Stimulated activated CD8-positive, alpha-beta memory T cell treated with anti-CD3 and anti-CD28 coated beads, Interleukin-2, amount 100 ng/mL, for 48 hours (primary cell): ENCODE measurements at places on chromosomes 4 and X.
A peak's percentile ranks its signal among the peaks of the same experiment; 100 is the strongest.

DNA sequence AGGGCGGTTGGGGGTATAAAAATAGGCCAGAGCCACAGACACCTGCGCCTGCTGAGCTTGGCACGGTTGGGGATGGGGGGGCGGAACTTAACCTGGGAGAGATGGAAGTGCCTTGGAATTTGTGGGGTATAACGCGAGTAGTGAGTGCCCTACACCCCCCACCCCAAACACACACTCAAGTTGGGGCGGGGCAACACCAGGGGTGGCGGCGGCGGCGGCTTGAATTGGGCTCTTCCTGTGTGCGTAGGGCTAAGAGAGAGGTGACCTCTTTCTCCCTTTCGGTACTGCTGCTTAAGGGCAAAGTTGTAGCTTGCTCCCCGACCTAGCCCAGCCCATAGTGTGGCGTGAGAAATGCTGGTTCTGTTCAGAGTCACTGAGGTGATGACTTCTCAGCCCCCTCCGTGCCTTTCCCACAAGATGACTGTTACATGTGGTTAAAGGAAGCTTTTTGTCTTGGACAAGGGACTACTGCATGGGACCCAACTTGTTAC lies 839 bp downstream of the STK26 start:
- peak; percentile 48 for DNase-seq

DNA sequence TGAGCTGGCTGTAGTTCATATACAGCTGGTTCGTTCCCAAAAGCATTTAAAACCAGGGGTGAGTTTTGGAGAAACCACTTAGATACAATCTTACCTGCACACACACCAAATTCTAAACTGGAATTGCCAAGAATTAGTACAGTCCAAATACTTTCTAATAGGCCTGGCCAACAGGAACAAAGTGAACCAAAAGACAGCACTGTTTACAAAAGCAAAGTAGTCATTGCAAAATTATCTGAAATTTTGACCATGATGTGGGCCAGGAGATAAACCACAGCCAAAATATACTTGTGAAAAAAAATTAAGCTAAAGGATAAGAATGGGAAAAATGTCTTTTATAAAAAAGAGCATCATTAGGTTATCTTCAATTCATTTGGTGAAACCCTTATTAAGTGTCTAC lies 37.9 kb upstream of the NAP1L5 start:
- no peak for DNase-seq

DNA sequence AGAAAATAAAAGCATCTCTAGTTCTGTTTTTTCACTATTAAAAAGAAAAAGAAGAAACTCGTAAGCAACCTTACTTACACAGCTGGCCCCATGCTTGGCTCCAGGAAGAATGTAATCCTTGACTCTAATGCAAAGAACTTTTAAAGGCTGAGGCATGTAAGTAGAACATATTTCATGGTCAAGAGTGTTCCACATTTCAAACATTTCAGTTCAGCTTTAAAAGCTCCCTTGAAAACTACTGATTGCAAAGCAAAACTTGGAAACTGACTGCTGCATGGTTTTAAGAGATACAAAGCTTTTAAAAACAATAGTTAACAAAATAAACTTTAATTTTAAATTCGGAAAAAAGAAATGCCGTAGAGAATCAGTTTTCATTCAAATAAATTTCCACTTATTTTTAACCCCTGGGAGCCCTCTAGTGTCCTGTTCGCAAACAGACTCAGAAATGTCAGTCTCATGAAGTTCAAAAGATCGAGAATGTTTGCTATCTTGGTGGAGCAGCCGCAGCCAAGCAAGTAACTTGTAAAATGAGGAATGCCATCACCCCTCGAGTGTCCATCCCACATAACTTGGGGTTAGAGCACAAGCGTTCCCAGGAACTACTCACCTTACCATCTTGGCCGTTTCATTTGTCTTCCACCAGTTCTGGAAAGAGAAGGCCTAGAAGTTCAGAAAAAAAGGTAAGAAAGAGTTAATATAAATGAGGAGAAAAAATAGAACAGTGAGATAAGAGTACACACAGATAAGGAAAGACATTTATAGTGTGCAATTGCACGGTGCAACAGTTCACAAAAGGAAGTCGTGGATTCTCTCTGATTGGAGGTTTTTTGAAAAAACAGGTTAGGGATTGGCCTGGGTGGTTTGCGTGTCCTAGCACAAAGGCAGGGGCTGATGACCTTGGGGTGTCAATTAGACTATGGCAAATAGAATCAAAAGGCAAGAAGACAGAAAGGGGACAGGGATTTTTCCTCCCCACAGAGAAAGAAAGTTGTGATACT lies at the start of gene GASK1B:
TSS of gene GASK1B (minus strand) at position 765 of the 998 bp plus-strand sequence. CDS start 1,650 bp downstream, outside the sequence.
- no peak for DNase-seq

- no peak for DNase-seq
Measured at GRCh38 chr4:95545546-95545945, 3.2 kb downstream of the UNC5C start.

GRCh38 chrX:22969411-22969810 lies 30.3 kb upstream of the DDX53 start:
- no peak for DNase-seq

- no peak for DNase-seq
Measured at GRCh38 chrX:131942034-131942433, 81.1 kb upstream of the STK26 start.

- DNase-seq, result no peak
Measured at GRCh38 chr4:3689006-3689405, 77.2 kb upstream of the ADRA2C start.

DNA sequence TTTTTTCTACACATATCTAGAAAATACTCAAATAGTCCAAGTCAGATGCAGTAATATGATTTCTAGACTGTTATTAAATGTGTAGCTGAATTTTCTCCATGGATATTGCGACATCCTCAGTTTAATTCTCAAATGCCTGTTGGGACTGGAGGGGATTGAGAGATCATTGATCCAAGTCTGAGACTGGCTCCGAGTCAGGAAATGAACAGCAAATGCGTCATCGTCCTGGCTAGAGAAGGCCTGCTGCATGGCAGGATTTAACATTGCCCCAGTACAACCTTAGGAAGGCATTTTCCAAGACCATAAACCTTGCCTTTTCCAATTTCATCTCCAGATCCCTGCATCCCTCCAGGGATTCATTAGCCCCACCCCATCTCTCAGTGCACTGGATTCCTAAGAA lies 56.6 kb upstream of the SLC6A14 start:
- no peak for DNase-seq

- DNase-seq, result no peak
Measured at GRCh38 chr4:182756161-182756690, 161.0 kb downstream of the DCTD start.

GRCh38 chr4:174928174-174928573 lies 10.0 kb downstream of the ADAM29 start:
- no peak for DNase-seq

- no peak for DNase-seq
Measured at GRCh38 chr4:153963216-153963615, 174.3 kb upstream of the SFRP2 start.

GRCh38 chrX:101203761-101204351 lies 15.7 kb upstream of the DRP2 start:
- DNase-seq, result no peak

- DNase-seq, result no peak
Measured at GRCh38 chr4:143699331-143700045, 987 bp downstream of the FREM3 start.

DNA sequence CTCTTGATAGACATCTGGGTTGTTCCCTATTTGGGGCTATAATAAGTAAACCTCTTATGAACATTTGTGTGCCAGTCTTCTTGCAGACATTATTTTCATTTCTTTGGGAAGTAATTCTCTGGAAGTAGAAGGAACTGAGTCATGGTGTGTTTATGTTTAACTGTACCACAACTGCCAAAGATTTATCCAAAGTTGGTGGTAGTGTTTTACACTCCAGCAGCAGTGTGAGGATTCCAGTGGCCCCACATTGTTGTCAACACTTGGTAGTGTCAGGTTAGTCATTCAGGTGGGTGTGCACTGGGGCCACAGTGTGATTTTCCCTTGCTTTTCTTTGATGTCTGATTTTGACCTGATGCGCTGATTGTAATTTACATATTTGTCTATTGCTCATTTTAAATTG lies 5.0 kb upstream of the UVSSA start:
- no peak for DNase-seq

DNA sequence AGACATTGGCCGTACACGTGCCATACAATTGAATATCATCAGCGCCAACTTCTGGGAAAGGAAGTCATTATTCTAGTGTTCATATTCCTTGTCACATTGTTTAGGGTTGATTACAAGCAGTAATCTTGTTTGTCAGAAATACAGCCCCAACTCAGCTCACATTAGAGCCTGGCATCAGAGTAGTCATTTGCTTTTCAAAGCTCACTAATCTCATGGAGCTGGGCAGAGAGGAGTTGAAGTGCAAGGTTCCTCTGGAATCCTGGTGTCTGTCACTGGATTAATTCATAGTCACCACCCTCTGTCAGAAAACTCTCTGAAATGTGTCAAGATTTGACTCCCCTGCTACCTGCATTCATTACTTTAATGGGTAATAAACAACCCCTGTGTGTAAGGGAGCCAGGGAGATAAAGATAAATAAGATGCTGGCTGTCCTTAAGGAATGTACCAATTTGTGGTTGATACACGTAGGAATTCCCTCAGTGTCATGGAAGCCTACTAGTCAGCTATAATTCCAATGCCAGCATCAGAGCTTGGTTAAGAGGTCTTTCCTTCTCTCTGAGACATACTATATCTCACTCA lies 43.7 kb upstream of the S100G start:
- no peak for DNase-seq

GRCh38 chrX:71859637-71860036 lies 51.0 kb upstream of the NHSL2 start:
- no peak for DNase-seq

DNA sequence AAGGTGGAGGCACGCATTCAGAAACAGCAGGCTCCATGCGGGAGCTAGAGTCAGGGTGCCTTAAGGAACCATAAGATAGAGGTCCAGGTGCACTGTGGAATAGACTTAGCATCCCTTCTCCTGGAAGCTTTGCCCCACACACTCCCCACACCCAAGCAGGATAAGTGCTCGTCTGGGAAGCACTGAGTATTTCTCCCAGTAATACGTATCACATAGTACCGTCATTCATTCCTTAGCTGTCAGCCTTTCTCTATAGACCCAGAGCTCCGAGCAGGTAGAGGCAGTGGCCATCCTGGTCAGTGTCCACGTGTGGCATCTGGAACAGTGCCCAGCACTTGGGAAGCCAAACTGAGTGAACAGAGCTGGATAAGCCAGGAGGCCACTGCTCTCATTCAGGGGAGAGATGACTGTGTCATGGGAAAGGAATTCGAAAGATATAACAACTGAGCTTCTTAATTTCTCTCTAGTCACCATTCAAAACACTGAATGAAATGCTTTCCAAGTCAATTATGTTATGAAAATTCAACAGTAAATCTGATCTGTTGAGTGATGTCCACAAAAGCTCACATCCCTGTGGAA lies 9.9 kb downstream of the APBB2 start:
- no peak for DNase-seq

- no peak for DNase-seq
Measured at GRCh38 chr4:145012841-145013240, 85.2 kb downstream of the ANAPC10 start.

DNA sequence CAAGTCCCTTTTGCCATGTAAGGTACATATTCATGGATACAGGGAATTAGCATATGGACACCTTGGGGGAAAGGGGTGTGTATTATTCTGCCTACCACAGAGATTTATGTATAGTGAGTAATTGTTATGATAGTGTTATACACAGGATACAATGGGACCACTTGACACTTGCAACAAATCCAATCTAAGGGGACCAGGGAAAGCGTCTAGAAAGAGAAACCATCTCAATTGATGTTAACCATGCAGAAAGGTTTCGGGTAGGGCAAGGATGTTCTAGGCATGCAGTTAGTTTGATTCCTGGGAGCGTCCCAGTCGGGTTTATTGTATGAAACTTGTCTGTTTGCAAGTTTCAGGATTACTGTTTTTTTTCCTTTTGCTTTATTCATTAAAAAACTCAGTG lies 34.2 kb downstream of the MMRN1 start:
- DNase-seq, result no peak

DNA sequence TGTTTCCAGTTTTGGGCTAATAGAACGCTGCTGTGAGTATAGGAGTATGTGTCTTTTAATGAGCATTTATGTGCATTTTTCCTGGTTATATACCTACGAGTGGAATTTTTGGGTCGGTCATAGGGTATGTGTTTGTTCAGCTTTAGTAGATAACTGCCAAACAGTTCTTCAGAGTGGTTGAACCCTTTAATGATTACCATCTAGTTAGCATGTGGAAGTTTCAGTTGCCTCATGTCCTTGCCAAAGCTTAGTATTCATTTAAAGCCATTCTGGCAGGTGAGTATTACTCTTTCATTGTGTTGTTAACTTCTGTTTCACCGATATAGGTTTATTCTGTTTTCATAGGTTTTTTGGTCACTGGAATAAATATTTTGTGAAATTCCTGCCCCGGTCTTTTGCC lies 229.1 kb downstream of the ARHGAP10 start:
- DNase-seq, result no peak

DNA sequence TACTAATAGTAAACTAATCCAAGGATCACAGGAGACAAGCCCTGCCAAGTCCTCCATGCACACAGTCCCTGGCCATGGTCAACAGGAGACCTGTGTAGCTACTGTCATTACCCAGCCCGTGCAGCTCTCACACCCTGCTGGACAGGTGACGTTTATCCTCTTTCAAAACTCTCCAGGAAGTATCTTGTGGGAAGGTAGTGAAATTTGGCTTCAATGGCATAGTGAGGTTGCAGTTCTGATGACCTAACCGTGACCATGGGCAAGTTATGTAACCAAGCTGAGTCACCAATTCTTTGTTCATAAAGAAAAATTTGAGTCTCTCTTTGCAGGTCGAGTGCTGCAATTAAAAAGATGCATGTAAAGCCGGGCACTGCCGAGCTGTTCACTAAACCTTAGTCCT lies 11.3 kb upstream of the SLC2A9 start:
- no peak for DNase-seq
